ENCODE measurements at places on chromosomes 5 and 9. TPM values are rescaled to one million over a fixed set of nuclear protein-coding genes. Genes with fewer than 3 reads are reported as not detected.

DNA sequence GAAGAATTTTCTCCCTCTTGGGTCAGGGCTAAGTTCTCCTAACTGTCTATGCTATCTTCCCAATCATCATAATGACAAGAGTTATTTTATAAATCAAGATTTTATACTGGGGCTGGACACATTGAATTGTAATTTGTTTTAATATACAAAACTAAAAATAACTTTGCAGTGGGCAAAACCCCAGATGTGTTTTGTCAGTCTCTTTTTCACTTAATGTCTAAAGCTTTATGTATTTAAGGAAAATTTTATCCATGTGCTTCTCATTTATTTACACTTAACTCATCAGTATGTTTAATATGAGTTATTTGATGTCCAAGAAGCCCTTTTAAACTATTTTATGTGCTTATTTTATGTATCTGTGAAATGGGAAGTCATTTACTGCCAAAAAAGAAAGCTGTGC, 362.8 kb upstream of the ADAMTSL1 start:
- DNase-seq: no peak

TAF11L11 gene
- total RNA-seq: not detected

SPATA31D4 gene
- not detected for total RNA-seq

GRCh38 chr5:58933891-58934628, 351.2 kb downstream of the RAB3C start:
- DNase-seq: no peak

DMRT2 gene
- 0.53 TPM for total RNA-seq

MARCOL gene
- not detected for total RNA-seq

GRCh38 chr5:38211354-38211710, 47.0 kb upstream of the EGFLAM start:
- DNase-seq: no peak

DNA sequence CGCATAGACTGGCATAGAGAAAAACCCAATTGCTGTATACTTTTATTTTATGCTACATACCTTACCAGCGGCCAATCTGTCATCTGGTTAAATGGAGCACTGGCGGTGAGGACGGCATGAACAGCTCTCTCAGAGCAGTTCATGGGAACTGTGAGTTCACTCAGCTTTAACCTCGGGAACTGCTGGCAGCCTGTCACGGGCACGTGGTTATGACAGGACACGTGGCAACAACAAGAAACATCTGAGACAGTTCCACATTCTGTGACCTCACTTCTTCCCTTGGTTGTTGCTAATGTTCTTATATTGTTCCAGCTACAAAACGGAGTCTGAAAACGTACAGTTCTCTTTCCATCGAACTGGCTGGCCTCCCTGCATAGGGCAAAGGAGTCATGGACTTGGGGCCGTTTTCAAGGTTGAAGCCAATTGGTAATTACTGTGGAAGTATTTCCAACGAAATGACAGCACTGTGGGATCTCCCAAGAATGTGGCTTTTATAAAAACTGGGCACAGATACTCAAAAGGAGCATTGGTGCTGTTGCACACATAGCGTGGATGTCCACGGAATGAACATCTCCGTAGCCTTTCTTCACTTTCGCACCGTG, 246.3 kb upstream of the DAP start:
- DNase-seq: no peak

GRCh38 chr9:125593581-125594222, 113.3 kb downstream of the MAPKAP1 start:
- peak; percentile 18 for DNase-seq

Measured in bronchial epithelial cell (primary cell).